ENCODE measurements at places on chromosomes 6 and 20.

DNA sequence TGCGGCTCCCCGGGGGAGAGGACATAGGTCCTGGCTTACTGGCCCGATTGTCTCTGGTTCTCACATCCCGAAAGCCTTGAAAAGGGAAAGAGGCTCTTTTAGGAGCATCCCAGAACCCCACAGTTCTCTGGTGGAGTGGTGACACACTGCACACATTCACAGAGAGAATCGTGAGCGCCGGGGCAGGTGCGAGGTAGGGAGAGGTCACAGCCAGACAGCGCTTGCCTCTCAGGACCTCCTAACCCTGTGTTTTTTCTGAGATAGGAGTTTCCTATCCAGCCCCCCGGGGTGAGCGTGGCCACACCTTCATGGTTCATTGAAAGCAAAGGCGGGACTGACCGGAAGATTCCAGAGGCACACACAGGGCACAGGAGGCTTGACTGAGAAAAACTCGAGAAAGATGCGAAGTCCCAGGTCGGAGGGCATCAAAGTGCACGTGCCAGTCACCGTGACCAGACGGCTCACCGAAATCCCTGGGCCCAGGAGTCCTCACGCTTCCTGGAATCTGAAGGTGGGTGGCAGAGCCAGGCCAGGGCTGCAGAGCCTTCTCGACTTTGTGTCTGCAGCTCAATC is 46.5 kb upstream of the FRMD1 start:
- no peaks in the 10 kb centered on the region for H3K27me3 ChIP-seq
- no peak overlapping the region for H3K27ac ChIP-seq
- H3K4me3 ChIP-seq: no peak overlapping the region
- no peaks in the 10 kb centered on the region for H3K4me1 ChIP-seq
- H3K36me3 ChIP-seq: no peaks in the 10 kb centered on the region

DNA sequence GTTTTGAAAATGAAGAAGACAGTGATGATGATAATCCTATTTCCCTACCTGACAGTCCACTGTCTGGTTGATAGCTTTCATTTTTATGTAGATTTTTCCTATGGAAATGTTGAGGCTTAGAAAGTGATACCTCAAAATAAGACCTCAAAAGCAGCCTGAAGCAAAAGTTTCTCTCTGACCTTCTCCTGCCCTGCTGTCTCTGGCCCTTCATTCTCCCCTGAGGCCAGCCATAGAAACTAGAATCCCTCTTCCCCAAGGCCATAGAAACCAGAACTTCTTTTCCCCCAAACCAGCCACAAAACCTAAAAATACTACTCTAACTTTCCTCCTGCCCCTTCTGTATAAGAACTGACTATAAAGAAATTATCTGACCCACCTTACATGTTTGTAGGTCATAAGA is 52.6 kb upstream of the GCM1 start:
- H3K27me3 ChIP-seq: no peaks in the 10 kb centered on the region
- H3K27ac ChIP-seq: no peak overlapping the region
- peaks cover 4% of the 10 kb centered on the region for H3K4me1 ChIP-seq
- no peak for DNase-seq
- peaks cover 2% of the 10 kb centered on the region for H3K36me3 ChIP-seq
- no peak overlapping the region for H3K4me3 ChIP-seq

DNA sequence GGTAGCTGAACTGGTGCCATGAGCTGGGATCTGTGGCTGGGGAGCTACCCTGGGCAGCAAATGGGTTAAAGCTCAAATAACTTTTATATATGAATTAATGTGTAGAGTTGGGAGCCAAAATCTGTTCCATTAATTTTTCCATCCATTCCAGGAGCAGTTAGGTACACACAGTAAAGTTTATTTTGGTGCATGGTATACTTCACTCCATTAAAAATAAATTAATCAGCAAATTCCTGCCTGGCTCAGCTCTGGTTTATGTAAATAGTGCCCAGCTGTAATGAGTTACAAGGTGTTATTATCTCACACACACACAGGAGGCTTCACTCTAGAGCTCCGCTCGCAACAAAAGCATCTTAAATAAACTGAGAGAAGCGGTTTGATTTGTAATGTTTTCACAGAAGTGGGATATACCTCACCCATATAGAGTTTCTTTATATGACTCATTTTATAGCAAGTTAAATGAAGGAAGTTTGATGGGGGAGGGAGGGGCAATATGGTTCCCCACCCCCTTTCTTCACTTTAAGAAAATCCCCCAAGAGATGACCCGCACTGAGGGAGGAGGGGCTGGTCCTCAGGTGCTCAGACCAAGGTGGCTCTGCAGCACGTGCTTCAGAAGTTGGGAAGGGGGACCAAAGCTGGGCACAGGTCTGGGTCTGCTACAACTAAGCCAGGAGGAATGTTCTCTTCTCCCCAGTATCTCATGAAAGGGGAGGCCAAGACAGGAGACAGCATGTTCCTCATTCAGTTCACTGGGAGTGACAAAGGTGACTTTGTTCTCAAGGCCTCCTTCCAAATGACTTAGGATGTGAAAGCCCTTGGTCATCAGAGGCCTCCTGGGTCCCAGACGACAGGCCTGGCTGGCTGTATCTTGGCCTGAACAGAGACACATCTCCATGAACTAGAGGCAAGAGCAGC is 10.5 kb upstream of the FAM83C start:
- H3K4me3 ChIP-seq: no peak overlapping the region
- peaks cover 10% of the 10 kb centered on the region for H3K4me1 ChIP-seq
- H3K36me3 ChIP-seq: peaks cover 4% of the 10 kb centered on the region
- H3K27ac ChIP-seq: no peak overlapping the region

GRCh38 chr20:56259948-56260347 is 11.4 kb downstream of the MC3R start:
- no peak overlapping the region for H3K27ac ChIP-seq
- no peaks in the 10 kb centered on the region for H3K4me1 ChIP-seq
- no peak overlapping the region for H3K4me3 ChIP-seq

- no peak for DNase-seq
- peak overlapping the region; percentile 72 for H3K4me3 ChIP-seq
- no peaks in the 10 kb centered on the region for H3K36me3 ChIP-seq
- peaks cover 10% of the 10 kb centered on the region for H3K4me1 ChIP-seq
- no peak overlapping the region for H3K27ac ChIP-seq
- H3K27me3 ChIP-seq: no peaks in the 10 kb centered on the region
Measured at GRCh38 chr6:100229512-100229911, 235.2 kb downstream of the SIM1 start.

DNA sequence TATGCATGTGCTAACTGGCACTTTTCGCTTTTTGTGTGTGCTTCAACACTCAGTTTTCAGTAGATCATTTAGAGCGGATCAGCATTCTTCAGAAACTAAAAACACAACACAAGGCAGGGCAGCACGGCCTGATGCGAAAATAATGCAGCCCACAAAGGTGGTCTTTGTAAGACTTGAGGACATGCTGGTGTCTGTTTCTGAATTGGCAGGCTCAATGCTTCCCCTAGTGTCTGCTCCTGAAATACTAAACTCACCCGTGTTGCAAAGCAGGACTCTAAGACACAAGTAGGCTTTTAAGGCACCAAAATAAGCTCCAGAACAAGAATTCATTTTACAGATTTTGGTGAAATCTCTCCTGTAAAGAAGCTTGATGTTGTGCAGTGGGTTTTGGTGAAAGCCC is 676.5 kb downstream of the TENT5A start:
- DNase-seq: no peak
- no peaks in the 10 kb centered on the region for H3K4me1 ChIP-seq
